ENCODE measurements at places on chromosomes 7 and 10.

GRCh38 chr10:73746721-73747120, 2.5 kb downstream of the SEC24C start:
- no peak overlapping the region for H3K27ac ChIP-seq
- H3K36me3 ChIP-seq, result peaks cover 16% of the 10 kb centered on the region
- H3K27me3 ChIP-seq, result no peaks in the 10 kb centered on the region
- H3K4me3 ChIP-seq, result no peak overlapping the region

GRCh38 chr10:63200431-63200830, 67.3 kb downstream of the NRBF2 start:
- H3K4me1 ChIP-seq, result no peaks in the 10 kb centered on the region
- no peak overlapping the region for H3K27ac ChIP-seq
- H3K4me3 ChIP-seq, result no peak overlapping the region
- DNase-seq, result no peak

DNA sequence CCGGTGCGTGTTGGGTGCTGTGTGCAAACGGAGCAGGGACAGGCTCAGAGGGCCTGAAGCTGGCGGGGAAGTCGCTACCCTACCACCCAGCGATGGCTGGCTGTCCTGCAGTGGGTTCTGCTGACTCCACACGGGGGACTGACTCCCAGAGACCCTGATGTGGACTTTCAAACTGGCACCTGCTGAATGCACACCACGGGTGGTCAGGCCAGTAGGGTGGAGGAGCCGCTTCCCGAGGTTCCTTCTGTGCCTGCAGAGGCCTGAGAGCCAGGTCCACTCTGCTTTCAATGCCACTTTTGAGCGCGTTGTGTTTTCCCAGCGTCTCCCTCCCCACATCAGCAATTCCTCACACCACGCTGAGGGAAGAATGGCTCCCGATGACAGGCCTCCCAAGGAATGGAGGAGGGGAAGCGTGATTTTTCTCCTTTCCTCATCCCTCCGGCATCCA, 135.3 kb downstream of the ADARB2 start:
- H3K27ac ChIP-seq, result no peak overlapping the region
- no peaks in the 10 kb centered on the region for H3K36me3 ChIP-seq

- peaks cover 37% of the 10 kb centered on the region for H3K27me3 ChIP-seq
- H3K4me3 ChIP-seq, result no peak overlapping the region
- no peak for DNase-seq
- H3K4me1 ChIP-seq, result no peaks in the 10 kb centered on the region
These were observed 11.5 kb downstream of the C10orf71 start for GRCh38 chr10:49310460-49310859.

- H3K27me3 ChIP-seq, result peaks cover 8% of the 10 kb centered on the region
- H3K4me3 ChIP-seq, result no peak overlapping the region
- no peak for DNase-seq
- peaks cover 17% of the 10 kb centered on the region for H3K4me1 ChIP-seq
These were observed 362.0 kb upstream of the NFE2L3 start for GRCh38 chr7:25789701-25790640.

GRCh38 chr7:110685899-110686298, 405.0 kb upstream of the LRRN3 start:
- DNase-seq, result no peak
- no peak overlapping the region for H3K4me3 ChIP-seq
- H3K36me3 ChIP-seq, result no peaks in the 10 kb centered on the region

GRCh38 chr10:120422457-120422856, 34.6 kb upstream of the PLPP4 start:
- peaks cover 1% of the 10 kb centered on the region for H3K4me1 ChIP-seq
- H3K27me3 ChIP-seq, result peaks cover 30% of the 10 kb centered on the region
- no peaks in the 10 kb centered on the region for H3K36me3 ChIP-seq
- no peak overlapping the region for H3K4me3 ChIP-seq

GRCh38 chr7:95376632-95377400, 19.4 kb downstream of the PON3 start:
- H3K4me1 ChIP-seq, result no peaks in the 10 kb centered on the region
- H3K27ac ChIP-seq, result no peak overlapping the region
- no peak overlapping the region for H3K4me3 ChIP-seq
- DNase-seq, result no peak
- no peaks in the 10 kb centered on the region for H3K36me3 ChIP-seq

GRCh38 chr7:70942791-70943190, 189.2 kb upstream of the GALNT17 start:
- no peak overlapping the region for H3K27ac ChIP-seq
- no peaks in the 10 kb centered on the region for H3K4me1 ChIP-seq
- H3K4me3 ChIP-seq, result no peak overlapping the region
- peaks cover 20% of the 10 kb centered on the region for H3K27me3 ChIP-seq

DNA sequence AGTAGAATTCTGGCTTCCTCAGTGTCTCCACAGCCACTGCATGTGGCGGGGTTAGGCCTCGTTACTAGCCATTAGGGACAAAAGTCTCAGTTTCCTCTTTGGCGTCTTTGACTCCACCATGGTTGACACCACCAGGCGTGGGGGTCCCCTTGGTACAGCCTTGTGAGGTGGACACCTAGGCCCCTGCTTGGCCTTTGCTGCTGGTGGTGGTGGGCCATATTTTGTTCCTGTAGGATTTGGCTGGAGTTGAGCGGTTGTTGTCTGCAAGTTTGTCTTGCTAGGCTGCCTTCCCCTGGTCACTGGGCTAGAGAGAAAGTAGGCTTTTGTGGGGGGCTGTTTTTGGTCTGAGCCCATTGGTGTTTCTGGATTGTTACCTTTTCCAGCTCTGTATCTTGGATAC, 272.7 kb downstream of the CAMK1D start:
- no peaks in the 10 kb centered on the region for H3K36me3 ChIP-seq
- H3K4me3 ChIP-seq, result no peak overlapping the region
- H3K27ac ChIP-seq, result no peak overlapping the region
- H3K27me3 ChIP-seq, result peaks cover 19% of the 10 kb centered on the region
- H3K4me1 ChIP-seq, result peaks cover 1% of the 10 kb centered on the region

DNA sequence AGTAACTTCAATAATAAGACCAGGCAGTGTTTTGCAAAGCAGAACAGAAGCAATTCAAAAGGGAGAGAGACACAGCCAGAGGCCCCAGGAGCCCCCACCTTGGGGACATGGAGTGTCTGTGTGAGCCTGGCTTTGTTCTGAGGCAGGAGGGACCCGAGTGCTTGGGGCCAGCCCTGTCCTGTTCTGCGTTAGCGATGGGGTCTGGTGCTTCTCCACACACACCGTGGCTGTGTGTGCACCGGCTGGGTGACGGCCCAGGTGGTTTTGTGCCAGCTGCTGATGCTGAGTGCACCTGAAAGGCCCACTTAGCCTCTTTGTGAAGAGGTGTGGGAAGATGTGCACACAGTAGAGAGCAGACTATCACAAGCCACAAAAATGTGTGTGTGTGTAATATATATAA, 468.9 kb downstream of the DNAJB6 start:
- no peaks in the 10 kb centered on the region for H3K27me3 ChIP-seq
- no peak for DNase-seq
- H3K4me1 ChIP-seq, result no peaks in the 10 kb centered on the region
- no peak overlapping the region for H3K27ac ChIP-seq
- no peaks in the 10 kb centered on the region for H3K36me3 ChIP-seq

- no peaks in the 10 kb centered on the region for H3K36me3 ChIP-seq
- no peaks in the 10 kb centered on the region for H3K27me3 ChIP-seq
- H3K4me1 ChIP-seq, result peaks cover 52% of the 10 kb centered on the region
- peak overlapping the region; percentile 87 for H3K27ac ChIP-seq
- no peak overlapping the region for H3K4me3 ChIP-seq
These were observed 127.1 kb upstream of the TNS3 start for GRCh38 chr7:47709051-47709450.

GRCh38 chr7:134954197-134955082, 31.9 kb upstream of the AGBL3 start:
- no peak overlapping the region for H3K27ac ChIP-seq
- no peak for DNase-seq
- no peaks in the 10 kb centered on the region for H3K27me3 ChIP-seq
- peaks cover 2% of the 10 kb centered on the region for H3K4me1 ChIP-seq
- no peak overlapping the region for H3K4me3 ChIP-seq
- H3K36me3 ChIP-seq, result peaks cover 63% of the 10 kb centered on the region

DNA sequence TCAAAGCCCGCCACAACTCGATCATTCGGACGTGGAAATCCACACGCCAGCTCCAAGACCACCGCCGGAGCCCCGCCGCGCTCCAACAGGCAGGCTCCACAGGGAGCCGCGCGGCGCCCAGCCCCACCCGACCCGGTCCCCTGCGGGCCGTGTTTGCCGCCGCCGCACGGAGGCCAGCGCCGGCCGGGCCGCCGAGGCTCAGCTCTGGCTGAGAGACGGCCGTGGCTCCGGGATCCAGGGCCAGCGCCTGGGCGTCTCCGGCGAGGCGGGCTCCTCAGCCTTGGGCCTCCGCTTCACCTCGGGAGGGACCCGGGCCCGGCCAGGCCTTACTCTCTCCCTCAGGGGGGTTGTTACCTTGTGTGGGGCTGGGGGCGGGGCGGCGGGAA, 333 bp downstream of the SMNDC1 start:
- peaks cover 10% of the 10 kb centered on the region for H3K36me3 ChIP-seq
- H3K4me3 ChIP-seq, result peak overlapping the region; percentile 94
- peak; percentile 64 for DNase-seq
- no peaks in the 10 kb centered on the region for H3K27me3 ChIP-seq

DNA sequence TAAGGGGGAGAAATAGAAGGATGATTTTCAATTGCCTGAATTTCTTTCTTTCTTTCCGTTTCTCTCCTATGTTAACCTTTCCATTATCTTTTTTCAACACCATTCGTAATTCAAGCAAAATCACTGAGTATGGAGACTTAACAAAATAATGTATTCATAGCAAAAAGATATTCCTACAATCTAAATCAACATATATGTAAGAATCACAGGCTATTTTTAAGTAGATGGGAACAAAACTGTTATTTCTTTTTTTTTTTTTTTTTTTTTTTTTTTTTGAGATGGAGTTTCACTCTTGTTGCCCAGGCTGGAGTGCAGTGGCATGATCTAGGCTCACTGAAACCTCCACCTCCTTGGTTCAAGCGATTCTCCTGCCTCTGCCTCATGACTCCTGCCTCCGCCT, 27.2 kb upstream of the JMJD1C start:
- H3K4me3 ChIP-seq, result no peak overlapping the region
- H3K4me1 ChIP-seq, result peaks cover 25% of the 10 kb centered on the region
- H3K27ac ChIP-seq, result peak overlapping the region; percentile 93
- H3K36me3 ChIP-seq, result peaks cover 17% of the 10 kb centered on the region
- no peak for DNase-seq

GRCh38 chr10:117609095-117609795, 66.7 kb downstream of the EMX2 start:
- H3K27ac ChIP-seq, result peak overlapping the region; percentile 82
- H3K4me1 ChIP-seq, result peaks cover 18% of the 10 kb centered on the region
- peaks cover 26% of the 10 kb centered on the region for H3K27me3 ChIP-seq
- H3K36me3 ChIP-seq, result no peaks in the 10 kb centered on the region
- no peak for DNase-seq
- no peak overlapping the region for H3K4me3 ChIP-seq
